HepG2 (cell line): ENCODE measurements at places on chromosomes 1 and 21. TPM values are rescaled to one million over a fixed set of nuclear protein-coding genes. Genes with fewer than 3 reads are reported as not detected.

CAMK2N1 gene
- 38.6 and 44.3 TPM in 2 replicates for total RNA-seq

GREM2 gene
- total RNA-seq, result not detected in 2 replicates

KRTAP10-2 gene
- total RNA-seq, result not detected in 2 replicates

KRTAP13-2 gene
- not detected in 2 replicates for total RNA-seq

KIAA1614 gene
- 0.32 and 0.77 TPM in 2 replicates for total RNA-seq

S100A8 gene
- not detected in 2 replicates for total RNA-seq

ANXA9 gene
- total RNA-seq, result 23.9 and 29.9 TPM in 2 replicates

SLC2A5 gene
- total RNA-seq, result 0.04 TPM in 1 of 2 replicates, not detected in the other

OPRD1 gene
- 0.02 TPM in 1 of 2 replicates, not detected in the other for total RNA-seq

PRKCZ gene
- total RNA-seq, result 21.9 and 34.7 TPM in 2 replicates

CD101 gene
- total RNA-seq, result 0.09 TPM in 1 of 2 replicates, not detected in the other

NBPF10 gene
- 0.36 and 0.49 TPM in 2 replicates for total RNA-seq

ADAM30 gene
- not detected in 2 replicates for total RNA-seq

CRYZ gene
- total RNA-seq, result 115 and 203 TPM in 2 replicates

KCND3 gene
- total RNA-seq, result not detected in 2 replicates

CYP4Z1 gene
- not detected in 2 replicates for total RNA-seq

DMBX1 gene
- not detected in 2 replicates for total RNA-seq

SLC44A5 gene
- 4.2 and 8.0 TPM in 2 replicates for total RNA-seq
